ENCODE measurements at places on chromosomes 3 and 15.
A peak's percentile ranks its signal among the peaks of the same experiment; 100 is the strongest.

- DNase-seq, result no peak
Observed at GRCh38 chr3:11661052-11661656, 17.4 kb upstream of the VGLL4 start.

GRCh38 chr3:120741837-120742197 is 499 bp downstream of the RABL3 start:
- DNase-seq, result peak; percentile 35

GRCh38 chr3:158452334-158452733 is 118.7 kb upstream of the MLF1 start:
- DNase-seq, result no peak

- DNase-seq, result no peak
Observed at GRCh38 chr3:113339616-113340244, 101.6 kb downstream of the CFAP44 start.

GRCh38 chr15:47846128-47846868 is 129.0 kb downstream of the SEMA6D start:
- no peak for DNase-seq

Measured in NCI-H187 (cell line).